NCI-H1048 (cell line): ENCODE measurements at places on chromosomes 5 and 9.

GRCh38 chr9:27487128-27487640 lies 36.9 kb upstream of the IFNK start:
- DNase-seq, result no peak

GRCh38 chr5:135443161-135443960 lies 3.8 kb downstream of the DCANP1 start:
- DNase-seq, result no peak

DNA sequence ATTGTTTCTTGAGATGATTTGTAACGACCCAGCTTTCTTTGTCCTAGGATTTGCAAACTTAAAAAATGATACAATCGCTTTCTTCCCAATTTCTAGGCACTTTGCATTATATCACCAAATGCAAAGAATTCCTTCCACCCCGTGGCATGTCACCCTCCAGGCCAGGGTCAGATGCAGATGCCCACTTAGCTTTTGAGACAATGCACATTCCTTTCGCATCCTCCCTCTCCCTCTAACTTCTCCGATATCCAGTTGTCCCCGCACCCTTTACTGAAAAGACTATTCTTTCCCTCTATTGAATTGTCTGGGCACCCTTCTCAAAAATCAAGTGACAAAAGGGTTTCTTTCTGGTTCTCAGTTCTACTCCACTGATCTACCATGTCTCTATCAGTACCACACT lies 17.3 kb downstream of the RNF130 start:
- no peak for DNase-seq

DNA sequence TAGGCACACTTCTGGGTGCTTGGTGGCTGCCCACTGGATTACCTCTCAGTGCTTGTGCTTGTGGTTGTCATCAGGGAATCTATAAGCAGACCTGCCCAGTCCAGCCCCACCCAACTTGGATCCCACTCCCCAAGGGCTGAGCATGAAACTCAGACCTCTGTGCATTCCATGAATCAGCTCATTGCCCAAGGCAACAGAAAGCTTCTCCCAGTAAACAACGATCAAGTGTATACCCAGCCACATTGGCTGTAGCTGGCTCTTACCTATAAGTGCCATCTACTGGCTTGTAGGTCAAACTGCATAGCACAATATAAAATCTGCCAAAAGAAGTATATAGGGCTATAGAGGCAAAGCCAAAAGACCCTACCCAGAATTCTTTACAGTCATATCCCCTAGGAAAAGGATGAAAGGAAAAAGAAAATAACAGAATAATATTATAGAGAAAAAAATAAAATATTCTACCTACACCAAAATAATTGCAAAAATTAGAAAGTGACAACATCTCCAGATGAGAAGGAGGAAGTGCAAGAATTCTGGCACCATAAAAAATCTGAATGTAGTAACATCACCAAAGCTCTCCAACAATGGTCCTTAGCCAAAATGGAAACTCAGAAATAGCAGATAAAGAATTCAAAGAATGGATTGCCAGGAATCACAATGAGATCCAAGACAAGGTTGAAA lies 321.0 kb upstream of the TRPC7 start:
- no peak for DNase-seq

- no peak for DNase-seq
These were observed 10.8 kb downstream of the SPAAR start for GRCh38 chr9:35920051-35920620.

DNA sequence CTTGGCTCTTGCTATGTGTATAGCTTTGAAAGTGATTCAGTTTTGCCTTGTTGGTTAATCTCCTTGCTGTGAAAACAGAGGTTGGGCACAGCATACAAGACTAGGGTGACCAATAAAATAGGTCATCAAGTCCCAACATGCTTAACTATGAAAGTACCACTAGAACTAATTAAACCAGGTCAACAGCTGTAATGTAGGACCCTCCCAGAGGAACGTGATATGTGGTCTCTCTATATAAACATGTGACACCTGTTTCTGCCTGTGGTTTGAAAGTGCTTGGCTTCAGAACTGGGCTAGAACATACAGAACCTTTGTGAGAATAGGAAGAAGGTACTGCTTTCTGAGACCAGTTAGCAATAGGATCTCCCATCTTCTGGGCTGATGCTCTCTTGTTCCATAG lies 297.1 kb downstream of the FBXL7 start:
- DNase-seq, result no peak

GRCh38 chr5:133406977-133407632 lies 205.2 kb downstream of the FSTL4 start:
- no peak for DNase-seq

DNA sequence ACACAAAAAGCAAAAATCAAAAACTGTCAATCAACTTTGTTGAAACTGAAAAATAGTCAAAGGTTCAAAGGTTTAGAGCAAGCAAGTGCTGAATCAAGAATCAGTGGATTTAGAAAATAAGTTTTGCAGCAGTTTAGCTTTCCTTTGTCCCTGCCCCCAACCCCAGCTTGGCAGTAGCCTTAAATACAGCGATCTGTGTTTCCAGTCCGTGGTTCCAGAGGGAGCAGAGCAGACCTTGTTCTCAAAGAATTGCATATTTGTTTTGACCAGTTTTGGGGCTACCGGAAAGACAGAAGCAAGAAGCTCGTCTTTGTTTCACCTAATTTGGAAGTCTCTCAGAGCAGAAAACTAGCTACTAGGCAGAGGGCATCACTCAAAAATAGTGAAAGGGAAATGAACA lies 57.2 kb upstream of the PRDM9 start:
- no peak for DNase-seq

- DNase-seq, result no peak
These were observed 20.8 kb downstream of the OR1L3 start for GRCh38 chr9:122695696-122696095.

DNA sequence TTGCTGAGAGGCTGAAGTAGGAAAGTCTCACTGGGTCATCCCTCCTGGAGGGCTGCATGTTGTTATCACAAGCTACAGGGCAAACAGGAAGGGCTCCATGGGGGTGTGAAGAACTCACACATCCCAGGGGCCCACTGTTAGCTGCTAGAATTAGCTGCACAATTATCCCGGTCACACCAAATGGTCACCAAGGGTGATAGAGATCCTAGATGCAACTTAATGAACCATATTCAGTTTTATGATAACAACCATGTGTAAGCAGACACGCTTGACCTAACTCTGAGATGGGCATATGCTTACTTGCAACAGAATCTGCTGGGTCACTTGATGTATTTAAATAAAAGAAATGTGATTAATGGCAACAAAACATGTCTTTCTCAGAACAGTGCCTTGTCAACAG lies 143.5 kb upstream of the C6 start:
- DNase-seq, result no peak

GRCh38 chr5:52139888-52140615 lies 647.7 kb upstream of the ITGA1 start:
- DNase-seq, result peak; percentile 55

DNA sequence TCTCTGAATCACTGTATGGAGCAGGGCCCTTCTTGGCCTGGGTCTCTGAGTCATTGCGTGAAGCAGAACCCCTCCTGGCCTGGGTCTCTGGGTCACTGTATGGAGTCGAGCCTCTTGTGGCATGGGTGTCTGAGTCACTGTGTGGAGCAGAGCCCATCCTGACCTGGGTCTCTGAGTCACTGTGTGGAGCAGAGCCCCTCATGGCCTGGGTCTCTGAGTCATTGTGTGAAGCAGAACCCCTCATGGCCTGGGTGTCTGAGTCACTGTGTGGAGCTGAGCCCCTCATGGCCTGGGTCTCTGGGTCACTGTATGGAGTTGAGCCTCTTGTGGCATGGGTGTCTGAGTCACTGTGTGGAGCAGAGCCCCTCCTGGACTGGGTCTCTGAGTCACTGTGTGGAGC lies 94.0 kb upstream of the RAPGEF1 start:
- DNase-seq, result no peak
